ENCODE measurements at places on chromosomes 7 and 10.

GRCh38 chr7:54827734-54828133, 68.7 kb upstream of the SEC61G start:
- no peak for DNase-seq

DNA sequence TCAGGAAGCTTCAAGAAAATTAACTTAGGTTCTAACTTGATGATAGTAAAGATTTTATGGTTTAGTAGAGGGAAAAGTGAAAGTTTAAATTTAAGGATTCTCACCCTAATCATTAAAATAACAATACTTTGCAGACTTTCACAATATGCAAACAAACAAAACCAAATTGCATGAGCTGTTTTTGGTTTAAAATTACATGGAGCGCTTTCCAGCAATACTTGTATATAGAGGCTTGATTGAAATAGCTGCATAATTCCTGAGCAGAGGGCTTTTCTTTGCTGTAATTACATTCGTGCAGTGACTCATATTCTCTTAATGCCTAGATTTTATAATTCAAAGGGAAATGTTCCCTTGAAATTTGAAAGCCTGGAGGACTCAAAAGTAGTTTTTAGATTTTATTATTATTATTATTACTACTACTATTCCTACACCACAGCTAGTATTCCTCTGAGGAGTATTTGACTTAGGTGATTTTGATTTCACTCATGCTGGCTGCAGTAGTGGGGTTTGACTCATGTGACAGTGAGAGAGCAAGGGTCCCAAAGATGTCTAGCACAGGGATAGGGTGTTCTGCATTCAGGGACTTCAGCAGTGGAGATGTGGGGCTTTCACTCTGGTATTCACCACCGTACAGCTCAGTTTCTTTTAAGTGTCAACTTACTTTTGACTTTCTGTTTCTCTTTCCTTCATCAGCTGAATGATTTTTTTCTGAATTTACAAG, 138.1 kb downstream of the ADAM22 start:
- DNase-seq = no peak

DNA sequence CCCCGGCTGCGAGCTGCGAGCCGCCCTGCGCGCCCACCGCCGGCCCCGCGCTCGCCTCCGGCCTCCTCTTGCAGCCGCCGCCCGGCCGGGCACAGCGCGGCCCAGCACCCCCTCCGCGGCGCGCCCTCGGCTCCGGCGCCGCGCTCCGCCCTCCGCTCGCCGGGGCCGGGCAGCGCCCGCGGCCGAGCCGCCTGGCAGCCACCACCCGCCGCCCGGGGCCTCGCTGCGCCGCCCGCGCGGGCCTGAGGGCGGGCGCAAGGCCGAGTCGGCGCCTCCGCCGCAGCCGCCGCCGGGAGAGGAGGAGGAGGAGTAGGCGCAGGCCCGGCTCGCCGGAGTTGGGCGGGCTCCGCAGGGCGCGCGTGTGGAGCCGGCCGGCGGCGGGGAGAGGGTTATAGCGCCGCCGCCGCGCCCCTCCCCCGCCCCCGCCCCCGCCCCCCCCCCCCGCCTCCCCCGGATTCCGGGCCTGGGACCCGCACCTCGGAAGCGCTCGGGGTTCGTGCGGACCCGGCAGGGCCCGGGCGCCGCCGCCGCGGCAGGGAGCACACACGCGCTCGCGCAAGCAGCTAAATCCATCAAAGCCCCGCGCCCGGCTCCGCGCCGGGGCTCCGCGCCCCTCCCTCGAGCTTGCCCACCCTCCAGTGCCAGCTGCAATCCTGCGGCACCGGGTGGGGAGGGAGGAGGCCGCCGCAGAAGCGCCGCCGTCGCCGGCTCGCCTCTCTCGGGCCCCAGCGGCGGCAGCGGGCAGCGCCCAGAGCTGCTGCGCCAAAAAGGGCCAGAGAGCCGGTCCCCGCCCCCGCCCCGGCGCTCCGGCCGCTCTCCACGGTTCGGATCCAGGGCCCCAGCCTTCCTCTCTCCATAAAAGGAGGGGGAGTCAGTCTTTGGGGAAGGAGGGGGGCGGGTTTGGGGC, at the start of gene PDGFA:
Gene PDGFA, minus strand, starts transcription at position 363 of the 907 bp plus-strand sequence. CDS start 845 bp downstream, outside the sequence.
- peak; percentile 73 for DNase-seq

DNA sequence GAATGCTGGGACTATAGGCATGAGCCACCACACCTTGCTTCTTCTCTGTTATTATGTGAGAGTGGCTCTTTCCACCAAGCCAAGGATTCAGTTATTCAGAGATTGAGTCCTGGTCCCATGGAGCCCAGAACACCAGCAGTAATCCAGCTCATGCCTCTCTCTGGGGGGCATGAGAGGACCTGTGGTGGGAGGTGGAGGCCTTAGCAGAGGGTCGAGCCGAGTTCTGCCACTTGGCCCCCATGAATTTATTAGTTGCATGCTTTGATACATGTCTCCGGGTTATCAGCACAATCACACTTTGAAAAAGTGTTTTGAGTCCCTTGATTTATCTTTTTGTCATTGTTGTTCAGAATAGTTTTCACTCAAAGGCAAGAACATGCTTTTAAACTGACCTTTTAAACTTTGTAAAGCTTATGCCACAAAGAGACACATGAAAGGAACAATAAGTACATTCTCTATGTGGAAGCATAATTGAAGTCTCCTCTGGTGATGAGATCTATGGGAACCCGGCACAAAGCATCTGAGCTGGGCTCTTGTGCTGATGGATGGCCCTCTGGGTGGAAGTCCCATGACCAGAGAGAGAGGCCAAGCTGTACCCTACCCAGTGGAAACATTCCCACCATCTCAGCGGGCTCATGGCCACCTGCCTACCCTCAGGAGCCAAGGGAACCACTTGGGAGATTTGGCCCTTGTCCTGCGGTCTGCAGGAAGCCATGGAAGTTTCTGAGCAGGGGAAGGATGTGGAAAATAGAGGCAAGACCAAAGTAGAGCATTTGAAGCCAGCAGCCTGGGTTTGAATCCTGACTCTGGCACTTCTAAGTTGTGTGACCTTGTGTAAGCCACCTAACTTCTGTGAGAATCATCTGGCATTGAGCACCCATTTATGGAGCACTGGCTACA, 53.9 kb downstream of the MINDY4 start:
- no peak for DNase-seq

DNA sequence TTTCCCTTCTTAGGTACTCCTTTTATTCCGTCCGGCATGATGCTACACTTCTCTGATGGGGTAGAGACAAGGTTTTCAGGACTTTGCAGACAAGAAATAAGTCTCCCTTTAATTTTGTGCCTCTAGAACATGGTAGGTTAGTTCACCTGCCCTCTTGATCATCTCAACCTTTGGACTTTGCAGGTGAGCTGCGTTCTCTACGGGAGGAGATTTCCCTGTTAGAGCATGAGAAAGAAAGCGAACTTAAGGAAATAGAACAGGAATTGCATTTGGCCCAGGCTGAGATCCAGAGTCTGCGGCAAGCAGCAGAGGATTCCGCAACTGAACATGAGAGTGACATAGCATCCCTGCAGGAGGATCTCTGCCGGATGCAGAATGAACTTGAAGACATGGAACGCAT, 9.2 kb downstream of the CCDC136 start:
- no peak for DNase-seq

DNA sequence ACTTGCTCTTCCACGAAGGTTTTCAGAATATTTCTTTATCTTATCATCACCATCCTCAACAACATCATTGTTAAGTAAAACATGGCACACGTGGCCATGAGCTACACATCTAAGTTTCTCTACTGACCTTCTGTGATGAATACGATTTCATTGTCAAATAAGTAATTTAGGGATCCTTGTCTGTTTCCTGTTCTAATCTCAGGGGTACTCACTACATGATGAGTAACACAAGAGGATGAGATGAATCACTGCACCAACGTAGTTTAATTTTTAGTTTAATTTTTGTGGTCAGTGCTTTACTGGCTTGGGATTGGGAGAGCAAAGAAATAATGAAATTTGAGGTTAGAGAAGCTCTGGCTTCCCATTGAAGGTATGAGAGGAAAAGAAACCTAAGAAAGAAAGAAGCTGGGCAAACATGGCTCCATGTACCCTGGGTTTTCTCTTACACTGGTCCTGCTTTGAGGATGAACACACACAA, 461.9 kb upstream of the KLF6 start:
- DNase-seq = peak; percentile 94
